ENCODE measurements at places on chromosomes 7 and 10.

DNA sequence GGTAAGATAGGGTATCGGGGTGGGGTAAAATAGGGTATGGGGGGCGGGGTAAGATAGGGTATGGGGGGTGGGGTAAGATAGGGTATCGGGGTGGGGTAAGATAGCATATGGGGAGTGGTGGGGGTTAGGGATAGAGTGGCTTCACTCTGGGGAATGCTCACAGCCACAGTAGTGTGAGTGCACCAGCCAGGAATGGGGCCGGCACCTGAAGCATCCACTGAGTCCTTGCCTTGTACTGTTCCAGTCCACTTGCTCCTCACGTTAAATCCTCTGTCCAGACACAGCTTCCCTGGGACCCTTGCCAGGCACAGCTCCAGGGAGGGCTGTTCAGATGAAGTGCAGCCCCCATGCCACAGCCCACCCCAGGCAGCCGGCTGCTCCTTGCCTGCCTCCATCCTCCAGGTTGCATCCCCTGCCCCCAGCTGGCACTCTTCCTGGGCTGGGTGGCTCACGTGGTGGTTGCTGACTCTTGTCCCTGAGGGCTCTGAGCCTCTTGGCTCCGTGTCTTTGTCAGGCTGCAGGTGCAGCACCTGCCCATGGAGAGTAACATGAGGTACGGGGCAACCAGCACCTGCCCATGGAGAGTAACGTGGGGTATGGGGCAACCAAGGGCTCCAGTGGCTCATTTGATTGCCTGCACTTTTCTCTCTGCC, 268.4 kb downstream of the TCERG1L start:
- no peak for DNase-seq

DNA sequence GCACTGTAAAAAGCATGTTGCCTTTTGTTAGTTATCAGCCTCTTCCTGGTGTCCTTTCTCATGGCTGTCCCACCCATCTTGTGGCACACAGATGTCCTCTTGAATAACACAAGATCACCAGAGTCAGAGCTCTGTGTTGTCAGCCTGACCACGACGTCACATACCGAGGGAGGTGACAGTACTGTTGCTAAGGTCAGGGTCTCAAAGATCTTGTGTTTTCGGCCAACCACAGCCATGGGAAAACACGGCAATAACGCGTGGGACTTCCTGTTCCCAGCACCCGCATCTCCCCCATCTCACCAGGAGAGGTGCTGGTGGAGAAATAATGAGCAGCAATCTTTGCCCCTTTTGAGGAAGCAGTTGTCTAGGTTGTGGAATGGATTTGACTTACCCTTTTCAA, 40.4 kb downstream of the NPVF start:
- DNase-seq: no peak

- no peak for DNase-seq
Observed at GRCh38 chr7:114875186-114875585, 46.7 kb upstream of the MDFIC start.

- DNase-seq: no peak
Observed at GRCh38 chr7:33145156-33145555, 15.8 kb downstream of the BBS9 start.

DNA sequence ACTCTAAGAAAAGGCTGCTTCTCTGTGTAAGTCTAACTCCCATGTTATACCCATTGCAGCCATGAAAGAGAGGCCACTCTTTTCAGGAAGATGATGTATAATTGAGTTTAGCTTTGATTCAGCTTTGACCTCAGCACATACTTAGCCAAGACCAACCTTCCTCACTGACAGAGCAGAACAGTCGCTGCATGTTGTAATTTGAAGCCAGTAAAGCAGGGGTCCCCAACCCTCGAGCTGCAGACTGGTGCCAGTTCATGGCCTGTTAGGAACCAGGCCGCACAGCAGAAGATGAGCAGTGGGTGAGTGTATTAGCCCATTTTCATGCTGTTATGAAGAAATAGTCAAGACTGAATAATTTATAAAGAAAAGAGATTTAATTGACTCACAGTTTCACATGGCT, 223.9 kb downstream of the GPR158 start:
- no peak for DNase-seq

DNA sequence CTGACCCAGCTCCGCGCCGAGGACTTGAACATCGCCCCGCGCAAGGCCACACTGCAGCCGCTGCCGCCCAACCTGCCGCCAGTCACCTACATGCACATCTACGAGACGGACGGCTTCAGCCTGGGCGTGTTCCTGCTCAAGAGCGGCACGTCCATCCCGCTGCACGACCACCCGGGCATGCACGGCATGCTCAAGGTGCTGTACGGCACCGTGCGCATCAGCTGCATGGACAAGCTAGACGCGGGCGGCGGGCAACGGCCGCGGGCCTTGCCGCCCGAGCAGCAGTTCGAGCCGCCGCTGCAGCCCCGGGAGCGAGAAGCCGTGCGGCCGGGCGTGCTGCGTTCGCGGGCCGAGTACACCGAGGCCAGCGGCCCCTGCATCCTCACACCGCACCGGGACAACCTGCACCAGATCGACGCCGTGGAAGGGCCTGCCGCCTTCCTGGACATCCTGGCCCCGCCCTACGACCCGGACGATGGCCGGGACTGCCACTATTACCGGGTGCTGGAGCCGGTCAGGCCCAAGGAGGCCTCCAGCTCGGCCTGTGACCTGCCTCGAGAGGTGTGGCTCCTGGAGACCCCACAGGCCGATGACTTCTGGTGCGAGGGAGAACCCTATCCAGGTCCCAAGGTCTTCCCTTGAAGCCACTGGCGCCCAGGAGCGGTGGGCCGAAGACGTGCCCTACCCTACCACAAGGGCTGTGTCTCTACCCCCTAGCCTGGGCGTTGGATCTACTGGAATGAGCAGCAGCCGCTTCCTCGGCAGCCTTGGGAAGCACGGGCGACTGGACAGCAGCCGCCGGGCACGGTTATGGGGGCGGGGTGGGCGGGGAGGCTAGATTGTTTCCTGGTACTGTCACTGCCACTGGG, 945 bp downstream of the ADO start:
- DNase-seq: peak; percentile 41

DNA sequence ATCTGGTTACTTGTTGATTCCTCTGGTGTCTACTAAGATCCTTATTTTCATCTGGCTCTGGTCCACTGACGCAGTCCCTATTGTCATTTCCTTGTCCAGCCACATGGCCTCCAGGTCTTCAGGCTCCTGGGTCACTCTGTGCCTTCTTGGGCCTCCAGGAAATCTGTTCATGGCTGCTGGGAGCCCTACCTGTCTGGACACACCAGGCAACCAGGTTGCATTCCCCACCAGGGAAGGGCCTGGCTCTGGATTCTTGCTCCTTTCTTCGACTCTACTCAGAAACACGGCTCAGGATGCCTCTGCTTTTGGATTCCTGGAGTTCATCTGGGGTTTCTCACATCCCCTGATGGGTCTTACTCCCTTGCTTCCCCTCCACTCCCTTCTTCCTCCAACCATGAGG, 8.0 kb upstream of the PPIF start:
- no peak for DNase-seq

DNA sequence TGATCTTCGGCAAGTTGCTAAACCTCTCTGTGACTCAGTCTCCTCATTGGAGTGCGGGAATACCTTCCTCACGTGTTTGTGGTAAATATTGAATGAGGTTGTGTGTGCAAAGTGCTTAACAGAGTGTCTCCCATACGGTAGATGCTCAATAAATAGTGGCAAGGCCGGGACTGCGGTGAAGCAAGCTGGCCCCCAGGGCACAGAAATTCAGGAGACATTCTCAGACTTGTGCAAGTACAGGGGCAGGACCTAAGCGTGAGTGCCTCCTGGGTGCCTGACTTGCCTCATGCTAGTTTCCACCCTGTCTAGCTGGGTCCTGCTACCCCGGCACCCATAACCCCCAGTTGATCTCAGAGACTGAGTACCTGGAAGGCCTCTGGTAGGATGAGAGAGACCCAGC, 97.8 kb downstream of the CDH23 start:
- no peak for DNase-seq

DNA sequence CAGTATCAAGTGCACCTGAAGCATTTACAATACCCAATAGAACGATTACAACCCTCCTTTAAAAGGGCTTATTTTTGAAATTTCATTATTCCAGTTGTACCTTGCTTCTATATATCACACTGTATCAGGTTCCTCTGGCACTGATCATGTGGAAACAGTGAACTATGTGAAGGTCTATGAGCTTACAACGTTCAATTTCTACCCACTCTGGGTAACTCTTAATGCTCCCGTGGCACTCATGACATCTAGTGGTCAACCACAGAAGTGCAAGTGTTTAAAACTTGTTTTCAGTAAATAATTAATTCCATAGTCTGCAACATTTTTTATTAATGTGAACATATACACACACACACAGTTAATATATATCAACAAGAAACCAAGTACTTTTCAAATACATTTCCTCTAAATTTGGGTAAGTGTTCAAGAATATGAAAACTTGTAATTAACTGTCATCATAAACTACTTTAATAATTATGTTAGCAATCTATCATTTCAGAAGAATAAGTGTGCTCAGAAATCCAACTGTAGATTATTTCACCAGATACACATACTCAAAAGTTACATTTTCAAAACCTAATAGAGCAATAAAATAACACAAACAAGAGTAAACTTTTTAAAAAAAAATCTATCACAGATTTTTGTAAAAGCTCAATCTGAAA, 61.0 kb downstream of the MPP7 start:
- DNase-seq: no peak

DNA sequence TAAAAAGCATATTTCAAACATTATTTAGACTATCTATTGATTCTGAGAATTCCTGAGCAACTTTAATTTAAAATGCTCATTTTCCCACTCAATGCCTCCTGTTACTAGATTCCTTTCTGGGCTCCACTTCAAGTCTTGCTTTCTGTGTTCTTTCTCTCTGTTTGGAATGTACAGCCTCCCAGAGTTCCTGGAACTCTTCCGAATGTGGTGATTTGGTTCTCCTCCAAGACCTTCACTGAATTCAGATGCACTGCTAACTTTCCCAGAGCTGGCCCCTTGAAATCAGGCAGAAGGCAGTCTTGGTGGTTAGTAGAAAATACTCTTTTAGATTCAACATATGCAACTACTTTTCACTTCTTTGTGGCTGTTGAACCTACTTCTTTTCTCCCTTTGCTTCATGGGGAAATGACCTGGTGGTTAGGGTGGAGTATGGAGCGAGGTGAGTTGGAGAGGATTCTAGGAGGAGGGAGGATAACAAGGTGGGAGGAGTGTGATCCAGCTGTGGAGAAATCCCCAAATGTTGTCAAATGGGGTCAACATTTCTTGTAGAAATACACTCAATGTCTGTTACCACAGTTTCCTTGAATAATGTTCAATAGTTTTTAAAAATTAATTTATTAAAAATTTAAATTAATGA, 27.9 kb upstream of the CCDC7 start:
- DNase-seq: peak; percentile 67

Data from renal pelvis (tissue), 12 donors.